ENCODE measurements at places on chromosomes 5 and 9.

- DNase-seq = no peak
These were observed 45.1 kb upstream of the GARNL3 start for GRCh38 chr9:127219520-127219919.

GRCh38 chr5:132445930-132446329 is 44.6 kb downstream of the IRF1 start:
- DNase-seq = no peak

- DNase-seq = no peak
These were observed 351.3 kb downstream of the NTRK2 start for GRCh38 chr9:85020791-85021190.

DNA sequence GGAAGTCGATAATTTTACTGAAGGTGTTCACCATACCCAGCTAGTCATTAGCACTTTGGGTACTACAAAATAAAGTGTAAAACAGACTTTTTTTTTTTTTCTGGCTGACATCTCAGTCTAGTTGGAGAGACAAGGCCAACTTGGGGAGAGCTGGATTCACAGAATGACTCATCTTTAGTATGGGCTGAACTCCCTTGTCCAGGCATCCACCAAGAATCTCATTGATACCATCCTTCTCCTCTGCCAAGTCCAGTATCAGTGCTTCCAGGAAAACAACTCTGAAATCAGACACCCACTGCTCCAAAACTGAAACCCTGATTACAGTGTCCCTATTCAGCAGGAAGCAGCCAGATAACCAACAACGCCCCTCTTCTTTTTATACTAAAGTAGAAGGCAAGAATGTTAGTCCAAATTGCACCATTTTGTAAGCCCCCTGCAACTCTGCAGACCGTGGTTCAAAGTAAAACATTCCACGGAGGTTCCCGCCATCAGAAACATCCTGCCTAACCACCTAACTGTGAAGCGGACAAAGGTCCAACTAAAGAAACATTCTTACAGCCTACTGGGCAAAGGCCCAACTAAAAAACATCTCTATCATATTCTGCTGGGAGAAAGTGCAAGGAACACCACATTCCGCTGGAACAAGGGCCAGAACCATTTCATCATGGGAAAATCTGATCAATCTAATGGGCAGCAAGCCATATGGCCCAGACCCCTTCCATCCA is 728.2 kb downstream of the BRINP1 start:
- DNase-seq = no peak

DNA sequence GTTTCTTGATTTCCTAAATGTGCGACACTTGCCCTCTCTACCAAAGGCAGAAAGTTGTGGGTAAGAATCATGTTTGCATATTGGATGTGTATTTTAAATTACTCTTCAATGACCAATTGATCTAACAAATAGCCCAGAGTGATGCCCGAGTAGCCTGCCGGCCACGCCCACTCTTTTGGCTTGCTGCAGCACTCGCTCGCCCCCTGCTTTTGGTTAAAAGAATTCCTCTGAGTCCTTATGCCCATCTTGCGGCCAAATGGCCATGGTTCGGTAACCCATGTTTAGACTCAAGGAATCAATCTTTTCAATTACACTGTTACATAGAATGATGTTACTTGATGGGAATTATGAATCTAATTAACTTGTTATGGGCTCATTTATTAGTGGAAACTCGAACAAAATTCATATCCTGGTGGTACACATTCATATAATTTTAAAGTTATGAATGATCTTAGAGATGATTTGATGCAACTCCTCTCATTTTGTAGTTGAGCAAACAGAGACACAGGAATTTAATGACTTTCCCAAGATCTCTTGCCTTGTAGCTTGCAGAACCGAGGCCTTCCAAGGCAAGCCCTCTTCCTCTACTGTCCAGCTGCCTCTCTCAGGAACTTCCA is 36.5 kb downstream of the PPIC start:
- DNase-seq = no peak

GRCh38 chr9:124626276-124626675 is 119.1 kb upstream of the NR5A1 start:
- DNase-seq = no peak

- no peak for DNase-seq
These were observed 305.0 kb upstream of the PIK3R1 start for GRCh38 chr5:67910546-67910945.

DNA sequence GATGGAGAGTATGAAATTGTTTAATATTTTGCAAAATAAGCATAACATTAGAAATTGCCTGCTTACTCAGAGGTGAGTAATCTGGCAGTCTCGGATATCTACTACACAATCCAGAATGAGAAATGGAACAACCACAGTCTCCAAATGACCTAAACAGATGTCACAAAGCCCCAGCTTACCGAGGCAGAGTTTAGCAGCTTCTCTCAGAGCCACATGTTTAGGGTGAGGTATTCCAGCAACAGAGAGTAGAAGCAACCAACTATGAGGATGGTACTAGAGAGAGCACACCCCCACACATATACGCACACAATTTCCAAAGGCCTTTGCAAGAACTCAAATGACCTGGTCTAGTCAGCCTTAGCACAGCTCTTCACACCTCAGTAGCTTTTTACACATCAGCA is 122.7 kb upstream of the LPAR1 start:
- peak; percentile 35 for DNase-seq

GRCh38 chr9:133443982-133444381 is 15.8 kb upstream of the CACFD1 start:
- DNase-seq = no peak

- no peak for DNase-seq
These were observed 76.1 kb upstream of the ASS1 start for GRCh38 chr9:130368631-130369103.

DNA sequence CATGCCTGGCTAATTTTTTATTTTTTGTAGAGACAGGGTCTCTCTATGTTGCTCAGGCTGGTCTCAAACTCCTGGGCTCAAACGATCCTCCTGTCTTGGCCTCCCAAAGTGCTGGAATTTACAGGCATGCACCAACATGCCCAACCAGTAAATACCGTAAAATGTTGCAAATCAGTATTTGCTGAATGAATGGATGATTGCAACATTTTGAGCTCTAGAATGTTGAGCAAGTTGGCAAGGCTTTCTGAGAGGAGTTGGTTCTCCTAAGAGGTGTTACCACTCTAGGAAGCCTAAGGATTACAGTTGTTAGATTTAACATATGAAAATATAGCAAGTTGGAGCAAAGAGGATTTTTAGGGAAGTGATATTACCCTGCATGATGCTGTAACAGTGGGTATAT is 15.6 kb upstream of the DMXL1 start:
- DNase-seq = no peak

GRCh38 chr5:26802944-26803343 is 235.4 kb downstream of the CDH9 start:
- no peak for DNase-seq

DNA sequence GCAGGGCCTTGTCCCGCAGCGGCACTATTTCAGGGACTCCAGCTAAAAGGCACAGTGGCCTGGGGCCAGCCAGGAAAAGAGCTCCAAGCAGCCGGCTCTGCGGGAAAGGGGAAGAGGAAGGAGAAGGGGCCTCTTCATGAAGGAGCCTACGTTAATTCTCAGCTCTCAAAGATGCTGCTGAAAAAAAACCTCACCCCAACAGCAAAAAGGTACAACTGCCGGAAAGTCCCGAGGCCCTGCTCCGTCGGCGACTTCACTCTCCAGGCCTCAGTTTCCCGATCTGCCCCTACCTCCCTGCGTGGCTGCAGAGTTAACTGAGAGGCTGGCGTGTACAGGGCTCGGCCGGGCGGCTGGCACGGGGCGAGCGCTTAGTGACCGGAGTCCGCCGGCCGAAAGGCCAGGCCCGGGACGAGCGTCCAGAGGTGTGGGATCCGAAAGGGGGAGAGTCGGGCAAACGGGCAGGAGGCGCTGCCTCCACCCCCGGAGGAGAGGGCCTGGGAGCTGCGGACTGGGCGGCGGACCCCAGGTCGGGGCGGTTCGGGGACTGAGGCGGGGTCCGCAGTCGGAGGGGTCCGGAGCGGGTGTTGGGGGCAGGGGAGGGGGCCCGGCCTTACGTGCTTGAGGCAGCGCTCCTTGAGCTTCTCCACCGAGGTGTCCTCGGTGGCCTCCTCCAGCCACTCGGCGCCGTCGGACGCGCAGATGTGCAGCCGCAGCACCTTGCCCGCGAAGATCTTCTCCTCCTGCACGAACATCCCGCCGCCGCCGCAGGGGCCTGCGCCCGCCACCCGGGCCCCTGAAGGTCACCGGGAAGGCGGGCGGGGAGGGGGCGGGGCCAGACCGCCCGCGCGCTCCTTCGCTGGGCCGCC is 529 bp downstream of the UBAC1 start:
- no peak for DNase-seq

GRCh38 chr9:124257070-124257843 is 492 bp upstream of the NEK6 start:
- DNase-seq = no peak

DNA sequence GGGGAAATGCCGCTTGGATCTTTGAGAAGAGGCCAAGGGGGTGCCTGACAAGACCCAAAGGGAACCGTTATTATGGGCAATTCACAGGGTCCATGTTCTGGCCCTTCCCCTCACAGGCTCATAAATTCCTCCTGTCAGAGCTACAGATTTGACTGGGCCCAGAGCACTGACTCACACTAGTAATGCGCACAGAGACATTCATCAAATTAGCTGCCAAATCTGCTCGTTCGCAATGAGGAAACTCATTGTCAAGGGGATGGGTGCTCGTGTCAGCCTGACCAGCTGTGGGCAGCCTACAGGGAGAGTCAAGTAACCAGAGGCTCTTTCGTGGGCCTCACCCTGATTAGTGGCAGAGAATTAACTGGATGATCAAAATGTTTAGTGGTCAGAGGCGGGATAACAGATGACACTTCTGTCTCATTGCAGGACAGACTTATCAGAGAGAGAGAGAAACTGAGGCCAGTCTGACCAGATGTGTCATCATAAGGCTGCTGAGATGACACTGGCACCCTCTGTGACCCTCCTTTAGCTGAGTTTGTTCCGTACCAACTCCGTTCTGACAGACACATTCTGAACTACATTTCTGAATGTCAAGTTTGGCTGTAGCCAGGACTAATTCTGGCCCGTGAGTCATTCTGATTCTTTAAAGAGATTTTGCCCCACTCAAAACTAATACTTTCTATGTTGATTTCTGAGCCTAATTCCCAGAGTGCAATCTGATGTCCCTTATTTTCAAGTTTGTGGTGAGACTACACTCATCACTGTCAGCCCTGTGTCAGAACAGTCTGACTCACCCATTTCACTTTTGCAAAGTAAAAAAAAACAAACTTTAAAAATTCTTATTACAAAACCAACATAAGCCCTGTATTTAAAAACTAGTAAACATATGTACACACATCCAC is 377.1 kb downstream of the ACTL7B start:
- DNase-seq = peak; percentile 43

- DNase-seq = no peak
These were observed 305.2 kb upstream of the NREP start for GRCh38 chr5:112062181-112062580.

GRCh38 chr5:20618340-20618739 is 630.3 kb upstream of the CDH18 start:
- no peak for DNase-seq

- no peak for DNase-seq
These were observed 110.3 kb upstream of the NFIB start for GRCh38 chr9:14424289-14424688.

- DNase-seq = no peak
These were observed 299.0 kb upstream of the MSX2 start for GRCh38 chr5:174425271-174425963.

DNA sequence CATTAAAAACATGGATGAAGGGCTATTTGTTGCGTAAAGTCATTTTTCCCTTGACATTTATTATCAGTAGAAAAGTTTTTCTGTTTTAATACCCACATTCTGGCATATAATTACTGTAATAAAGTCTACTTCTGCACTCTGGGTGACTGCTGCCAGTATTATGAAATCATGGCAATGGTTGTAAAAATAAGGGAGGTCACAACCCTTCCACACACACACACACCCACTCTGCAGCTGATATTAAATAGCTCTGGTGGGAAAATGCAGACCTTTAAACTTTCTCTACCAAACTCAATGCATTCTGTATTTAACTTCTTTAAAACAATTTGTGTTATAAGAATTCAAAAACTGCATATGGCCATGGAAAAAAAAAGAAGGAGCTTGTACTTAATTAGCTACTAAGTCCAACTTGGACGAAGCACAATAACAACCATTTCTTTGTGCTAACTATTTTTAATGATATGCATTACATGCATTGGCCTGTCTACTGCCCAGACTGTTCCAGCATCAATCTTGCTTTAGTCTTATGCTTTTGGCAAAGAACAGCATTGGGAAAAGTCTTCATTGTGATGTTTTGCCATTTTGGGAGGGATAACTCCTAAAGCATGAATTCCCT is 137.6 kb upstream of the MAP3K1 start:
- no peak for DNase-seq

DNA sequence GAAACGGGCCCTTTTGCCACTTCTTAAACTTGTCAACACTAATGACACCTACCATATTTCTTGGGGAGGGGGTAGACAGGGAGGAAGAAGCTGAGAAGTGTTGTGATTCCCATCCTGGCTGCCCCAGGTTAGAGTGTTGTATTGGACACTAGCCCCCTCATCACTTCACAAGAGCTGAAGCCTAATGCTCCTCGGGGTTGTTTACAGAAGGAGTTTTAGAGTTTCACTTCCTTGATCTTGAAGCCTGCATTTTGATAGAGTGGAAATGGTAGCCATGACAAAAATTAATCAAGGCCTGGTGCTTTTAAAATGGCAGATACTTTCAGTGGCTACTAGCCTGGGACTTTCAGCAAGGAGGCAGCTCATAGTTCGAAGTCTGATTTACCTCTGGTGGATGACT is 11.0 kb upstream of the FAM120AOS start:
- DNase-seq = no peak

GRCh38 chr5:42321785-42322184 is 101.5 kb upstream of the GHR start:
- DNase-seq = no peak

DNA sequence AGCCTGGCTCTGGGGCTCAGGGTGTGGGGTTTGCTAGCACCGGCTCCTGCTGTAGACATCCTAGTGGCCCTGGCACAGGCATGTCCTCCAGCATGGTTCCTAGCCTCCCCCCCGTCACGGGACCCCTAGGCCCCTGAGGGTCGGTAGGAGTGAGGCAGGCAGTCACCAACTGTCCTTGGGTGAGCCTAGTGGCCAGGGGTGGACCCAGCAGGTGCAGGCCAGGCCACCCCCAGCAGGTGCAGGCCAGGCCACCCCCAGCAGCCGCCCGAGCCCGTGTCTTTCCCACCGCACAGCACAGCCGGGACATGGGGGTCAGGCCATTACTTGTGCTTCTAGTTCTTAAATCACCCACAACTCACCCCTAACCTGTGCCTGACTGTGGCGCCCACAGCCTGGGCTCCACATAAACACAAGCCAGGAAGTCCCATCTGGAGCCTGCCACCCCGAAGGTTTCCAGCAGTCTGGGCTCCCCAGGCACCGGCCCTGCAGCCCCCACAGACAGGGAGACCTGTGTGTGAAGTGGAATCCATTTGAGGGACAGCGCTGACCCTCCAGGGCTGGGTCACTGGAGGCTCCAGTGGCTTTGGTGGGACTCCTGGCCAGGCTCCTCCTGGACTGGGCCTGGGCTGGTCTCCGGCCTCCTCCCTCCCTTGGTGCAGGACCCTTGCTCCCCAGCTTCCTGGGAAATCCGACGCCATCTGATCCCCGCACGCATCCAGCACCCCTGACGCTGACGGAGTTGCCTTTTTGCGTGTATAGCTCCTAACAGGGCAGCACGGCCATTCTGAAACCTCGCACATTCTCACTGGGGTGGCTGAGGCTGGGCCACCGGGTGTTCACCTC is 114.1 kb upstream of the LPCAT1 start:
- DNase-seq = no peak
